ENCODE measurements at places on chromosomes 4 and X. TPM values are rescaled to one million over a fixed set of nuclear protein-coding genes. Genes with fewer than 3 reads are reported as not detected.

DNA sequence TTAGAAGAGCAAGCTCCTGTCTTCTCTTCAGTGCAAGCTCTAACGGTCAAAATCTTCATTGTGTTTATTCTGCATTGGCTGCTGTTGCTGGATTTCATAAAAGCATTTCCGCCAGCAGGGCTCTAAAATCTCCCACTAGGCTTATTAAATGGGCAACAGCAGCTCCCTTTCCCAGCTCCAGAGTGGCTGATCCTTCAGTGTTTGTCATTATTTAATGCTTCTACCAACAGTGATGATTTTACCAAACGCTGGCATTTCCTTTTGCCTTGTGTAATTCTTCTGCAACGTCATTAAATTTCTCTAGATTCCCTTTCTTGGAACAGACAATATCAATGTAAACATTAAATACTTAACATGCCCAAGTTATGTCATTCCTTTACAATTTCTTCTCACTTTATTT is 20.1 kb downstream of the SLC7A11 start:
- no peaks in the 10 kb centered on the region for H3K27me3 ChIP-seq
- peaks cover 24% of the 10 kb centered on the region for H3K36me3 ChIP-seq
- no peak overlapping the region for H3K4me3 ChIP-seq
- H3K27ac ChIP-seq = no peak overlapping the region

GRCh38 chrX:45667666-45668065 is 467.0 kb upstream of the DIPK2B start:
- DNase-seq = no peak
- H3K4me1 ChIP-seq = no peaks in the 10 kb centered on the region
- H3K36me3 ChIP-seq = no peaks in the 10 kb centered on the region
- no peaks in the 10 kb centered on the region for H3K27me3 ChIP-seq

The XPNPEP2 gene
- 1.0 TPM for total RNA-seq

GRCh38 chr4:98626350-98626749 is 32.1 kb downstream of the TSPAN5 start:
- DNase-seq = no peak
- H3K27me3 ChIP-seq = no peaks in the 10 kb centered on the region
- no peak overlapping the region for H3K4me3 ChIP-seq
- H3K36me3 ChIP-seq = peaks cover 8% of the 10 kb centered on the region

DNA sequence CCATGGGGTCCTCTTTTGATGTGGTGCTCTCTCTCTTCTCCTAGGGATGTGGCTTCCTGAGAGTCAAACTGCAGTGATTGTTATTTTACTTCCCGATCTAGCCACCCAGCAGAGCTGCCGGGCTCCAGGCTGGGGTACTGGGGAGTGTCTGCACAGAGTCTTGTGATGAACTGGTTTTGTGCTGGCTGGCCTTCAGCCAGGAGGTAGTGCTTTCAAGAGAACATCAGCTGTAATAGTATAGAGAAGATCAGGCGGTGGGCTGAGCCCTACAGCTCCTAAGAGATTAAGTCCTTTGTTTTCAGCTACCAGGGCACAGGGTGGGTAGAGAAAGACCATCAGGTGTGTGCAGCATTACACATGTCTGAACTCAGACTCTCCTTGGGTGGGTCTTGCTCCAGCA is 59.0 kb upstream of the AGTR2 start:
- H3K4me1 ChIP-seq = no peaks in the 10 kb centered on the region
- no peaks in the 10 kb centered on the region for H3K27me3 ChIP-seq
- H3K4me3 ChIP-seq = no peak overlapping the region
- no peak overlapping the region for H3K27ac ChIP-seq

The MAGEB2 gene
- total RNA-seq = not detected

The ADH6 gene
- not detected for total RNA-seq

- DNase-seq = no peak
- no peaks in the 10 kb centered on the region for H3K36me3 ChIP-seq
- peaks cover 15% of the 10 kb centered on the region for H3K4me1 ChIP-seq
- no peak overlapping the region for H3K27ac ChIP-seq
Measured at GRCh38 chr4:82057990-82058544, 315.7 kb downstream of the HNRNPD start.

- peaks cover 6% of the 10 kb centered on the region for H3K36me3 ChIP-seq
- H3K27ac ChIP-seq = no peak overlapping the region
- H3K4me1 ChIP-seq = peaks cover 3% of the 10 kb centered on the region
- no peak for DNase-seq
- H3K27me3 ChIP-seq = no peaks in the 10 kb centered on the region
Measured at GRCh38 chrX:97524997-97525396, 641.3 kb downstream of the RPA4 start.

GRCh38 chrX:7244405-7244804 is 96.5 kb upstream of the PUDP start:
- no peaks in the 10 kb centered on the region for H3K27me3 ChIP-seq
- no peak overlapping the region for H3K4me3 ChIP-seq
- no peak for DNase-seq
- H3K27ac ChIP-seq = no peak overlapping the region
- no peaks in the 10 kb centered on the region for H3K36me3 ChIP-seq

DNA sequence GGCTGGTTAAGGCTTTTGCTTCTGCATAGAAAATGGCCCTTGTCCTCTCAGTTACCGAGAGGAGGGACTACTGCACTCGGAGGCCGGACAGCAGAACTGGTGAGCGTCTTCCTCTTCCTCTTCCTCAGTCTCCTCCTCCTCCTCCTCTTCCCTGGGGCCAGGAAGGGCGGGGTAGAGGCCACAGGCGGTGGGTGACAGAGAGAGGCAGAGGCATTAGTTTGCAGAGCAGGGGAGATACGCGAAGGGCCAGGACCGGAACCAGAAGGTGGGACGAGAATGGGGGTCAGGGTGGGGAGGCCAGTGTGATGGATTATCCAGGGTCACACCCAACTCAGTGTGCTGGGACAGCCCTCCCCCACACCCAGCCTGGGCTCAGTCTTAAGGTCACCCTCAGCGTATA is 14.5 kb downstream of the IQSEC2 start:
- H3K27ac ChIP-seq = no peak overlapping the region
- peaks cover 9% of the 10 kb centered on the region for H3K27me3 ChIP-seq
- no peak for DNase-seq
- H3K4me1 ChIP-seq = peaks cover 31% of the 10 kb centered on the region

GRCh38 chr4:7735961-7736360 is 203.7 kb downstream of the AFAP1 start:
- H3K4me1 ChIP-seq = no peaks in the 10 kb centered on the region
- no peak overlapping the region for H3K4me3 ChIP-seq
- no peaks in the 10 kb centered on the region for H3K27me3 ChIP-seq
- no peak overlapping the region for H3K27ac ChIP-seq

The FAT1 gene
- total RNA-seq = 0.05 TPM

DNA sequence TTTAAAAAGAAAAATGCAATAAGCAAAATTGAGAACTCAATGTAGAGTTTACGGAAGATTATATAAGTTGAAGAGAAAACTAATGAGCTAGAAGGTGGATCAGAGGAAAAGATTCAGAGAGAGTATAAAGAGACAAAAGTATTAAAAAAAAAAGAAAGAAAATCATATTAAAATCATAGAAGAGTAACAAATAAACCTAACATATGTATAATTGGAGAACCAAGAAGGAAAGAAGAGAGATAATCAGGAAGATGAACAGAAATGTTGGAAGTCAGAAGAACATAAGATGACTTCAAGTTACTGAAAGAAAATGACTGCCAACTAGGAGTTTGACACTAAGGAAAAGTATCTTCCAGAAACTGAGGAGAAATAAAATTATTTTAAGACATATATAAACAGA is 34.3 kb upstream of the ANTXR2 start:
- H3K36me3 ChIP-seq = peaks cover 22% of the 10 kb centered on the region
- DNase-seq = no peak
- no peak overlapping the region for H3K4me3 ChIP-seq
- no peaks in the 10 kb centered on the region for H3K4me1 ChIP-seq
- peaks cover 2% of the 10 kb centered on the region for H3K27me3 ChIP-seq

DNA sequence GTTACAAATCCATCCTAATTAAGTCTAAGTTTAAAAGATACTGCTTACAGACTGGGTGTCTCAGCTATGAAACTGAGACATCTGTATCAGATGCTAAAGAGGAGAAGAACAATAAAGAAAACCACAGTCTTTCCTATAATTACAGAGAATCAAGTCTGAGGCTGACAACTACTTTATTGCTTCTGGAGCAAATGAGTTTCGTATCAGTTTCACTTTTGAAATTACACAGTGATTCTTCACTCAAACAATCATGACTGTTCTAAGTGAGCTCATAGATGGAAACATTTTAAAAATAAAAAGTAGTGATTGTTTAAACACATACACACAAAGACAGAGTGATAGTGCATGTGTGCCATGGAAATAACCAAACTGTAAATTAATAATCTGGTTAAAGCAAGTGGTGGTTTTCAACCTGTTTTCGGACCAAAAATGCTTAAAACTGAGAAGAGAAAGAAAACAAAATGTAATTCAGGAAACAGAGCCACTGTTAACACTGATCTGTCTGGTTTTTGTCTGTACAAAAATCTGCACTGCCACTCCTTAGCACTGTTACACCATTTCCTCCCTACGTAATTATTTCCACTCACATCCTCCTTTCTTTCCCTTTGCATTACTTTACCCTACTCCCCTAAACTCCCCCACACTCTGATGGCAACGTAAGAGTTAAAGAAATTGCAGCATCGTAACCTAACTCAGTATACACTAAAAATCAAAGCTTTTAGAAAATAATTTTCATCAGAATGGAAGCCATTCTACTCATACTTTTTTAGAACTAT is 12.5 kb downstream of the RFC1 start:
- H3K27me3 ChIP-seq = no peaks in the 10 kb centered on the region
- H3K4me1 ChIP-seq = peaks cover 64% of the 10 kb centered on the region
- H3K27ac ChIP-seq = peak overlapping the region; percentile 100
- H3K36me3 ChIP-seq = peaks cover 39% of the 10 kb centered on the region

The GSX2 gene
- not detected for total RNA-seq

- no peaks in the 10 kb centered on the region for H3K36me3 ChIP-seq
- peaks cover 19% of the 10 kb centered on the region for H3K4me1 ChIP-seq
- H3K27ac ChIP-seq = no peak overlapping the region
- no peak overlapping the region for H3K4me3 ChIP-seq
- no peak for DNase-seq
Measured at GRCh38 chr4:142559986-142560385, 286.1 kb downstream of the INPP4B start.

DNA sequence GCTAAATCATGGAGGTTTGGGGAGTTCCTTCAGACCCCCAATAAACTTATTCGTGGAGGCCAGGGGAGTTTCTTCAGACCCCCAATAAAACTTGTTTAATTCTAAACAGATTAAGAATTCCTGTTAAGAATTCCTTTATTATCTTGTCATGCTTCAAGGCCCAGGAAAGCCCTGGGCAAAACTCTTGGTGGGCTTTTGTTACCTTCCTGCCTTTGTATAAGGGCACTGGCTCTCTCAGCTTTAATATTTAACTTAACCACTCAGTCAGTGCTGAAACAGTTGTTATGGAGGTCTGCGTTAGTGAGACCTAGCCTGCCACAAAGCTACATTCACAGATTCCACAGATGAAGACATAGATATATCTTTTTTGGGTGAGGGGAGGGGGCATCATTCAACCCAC is 29.0 kb upstream of the LGI2 start:
- H3K36me3 ChIP-seq = no peaks in the 10 kb centered on the region
- no peaks in the 10 kb centered on the region for H3K4me1 ChIP-seq
- no peak for DNase-seq
- peaks cover 9% of the 10 kb centered on the region for H3K27me3 ChIP-seq
- H3K27ac ChIP-seq = no peak overlapping the region
- H3K4me3 ChIP-seq = no peak overlapping the region

The DIPK2B gene
- not detected for total RNA-seq

The ADGRL3 gene
- total RNA-seq = not detected

DNA sequence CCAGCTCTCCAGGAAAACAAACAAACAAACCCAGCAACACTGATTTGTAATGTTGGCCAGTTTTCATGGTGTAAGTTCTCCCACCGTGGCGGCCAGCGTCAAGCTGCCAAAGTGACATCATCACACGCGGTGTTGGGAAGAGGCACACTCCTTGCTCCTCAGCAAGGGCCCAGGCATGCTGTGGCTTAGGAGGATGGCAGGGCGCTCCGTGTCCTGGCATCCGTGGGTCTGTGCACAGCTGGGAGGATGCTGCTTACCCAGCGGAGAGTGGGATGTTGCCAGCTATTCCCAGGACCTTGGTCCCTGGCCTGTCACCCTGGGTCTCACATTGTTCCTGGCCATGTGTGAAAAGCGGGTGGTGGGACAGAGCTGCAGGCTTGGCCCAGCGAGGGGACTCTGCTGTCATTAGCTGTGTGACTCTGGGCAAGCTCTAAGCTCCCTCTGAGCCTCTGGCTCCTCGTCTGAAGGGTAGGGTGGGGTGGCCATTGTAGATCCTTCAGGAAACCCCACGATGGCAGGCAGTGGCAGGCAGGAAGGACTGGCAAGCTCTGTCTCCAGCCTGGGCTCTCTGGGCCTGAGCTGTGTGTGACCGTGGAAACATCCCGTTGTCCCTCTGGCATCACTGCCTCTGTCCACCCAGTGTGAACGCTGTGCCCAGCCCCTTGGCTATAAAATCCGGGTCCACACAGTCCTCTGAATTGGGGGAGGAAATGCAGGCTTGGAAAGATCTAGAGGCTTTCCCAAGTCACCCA is 10.8 kb downstream of the PSAPL1 start:
- peak; percentile 12 for DNase-seq
- no peak overlapping the region for H3K4me3 ChIP-seq
- no peaks in the 10 kb centered on the region for H3K4me1 ChIP-seq
- H3K27ac ChIP-seq = no peak overlapping the region
- H3K36me3 ChIP-seq = no peaks in the 10 kb centered on the region

The CLDN34 gene
- total RNA-seq = not detected

All from activated CD8-positive, alpha-beta memory T cell treated with anti-CD3 and anti-CD28 coated beads, Interleukin-2, amount 10 ng/mL, durations not matched to agents 7 days and 5 days (primary cell).